ENCODE measurements at places on chromosomes 6 and 20.

DNA sequence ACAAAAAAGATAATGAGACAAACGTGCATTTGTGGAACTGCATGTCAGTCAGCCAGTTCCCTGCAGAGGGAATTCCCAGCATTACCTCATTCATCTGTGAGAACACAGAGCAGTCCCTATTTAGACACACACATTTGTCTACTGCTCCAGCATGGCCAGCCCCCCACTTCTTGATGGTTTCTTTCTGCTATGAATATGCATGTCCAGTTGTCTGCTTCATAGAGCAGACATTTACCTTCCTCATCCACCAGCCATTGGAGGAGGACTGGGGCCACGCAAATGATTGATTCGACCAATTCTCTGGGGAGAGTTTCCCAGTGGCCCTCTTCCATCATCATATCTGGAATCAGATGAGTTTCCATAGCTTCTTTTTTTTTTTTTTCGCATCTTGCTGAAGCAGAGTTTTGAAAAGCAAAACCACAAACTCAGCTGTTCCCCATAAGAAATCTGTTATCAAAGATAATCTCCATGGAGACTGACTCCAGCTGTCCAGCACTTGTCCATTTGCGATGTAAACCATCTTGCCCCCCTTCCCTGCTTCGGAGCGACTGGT lies 11.8 kb downstream of the ENPP1 start:
- no peak for DNase-seq

- DNase-seq, result no peak
These were observed 317.5 kb downstream of the CD83 start for GRCh38 chr6:14434916-14435690.

GRCh38 chr20:32139947-32140346 lies 30.4 kb downstream of the TM9SF4 start:
- DNase-seq, result no peak

DNA sequence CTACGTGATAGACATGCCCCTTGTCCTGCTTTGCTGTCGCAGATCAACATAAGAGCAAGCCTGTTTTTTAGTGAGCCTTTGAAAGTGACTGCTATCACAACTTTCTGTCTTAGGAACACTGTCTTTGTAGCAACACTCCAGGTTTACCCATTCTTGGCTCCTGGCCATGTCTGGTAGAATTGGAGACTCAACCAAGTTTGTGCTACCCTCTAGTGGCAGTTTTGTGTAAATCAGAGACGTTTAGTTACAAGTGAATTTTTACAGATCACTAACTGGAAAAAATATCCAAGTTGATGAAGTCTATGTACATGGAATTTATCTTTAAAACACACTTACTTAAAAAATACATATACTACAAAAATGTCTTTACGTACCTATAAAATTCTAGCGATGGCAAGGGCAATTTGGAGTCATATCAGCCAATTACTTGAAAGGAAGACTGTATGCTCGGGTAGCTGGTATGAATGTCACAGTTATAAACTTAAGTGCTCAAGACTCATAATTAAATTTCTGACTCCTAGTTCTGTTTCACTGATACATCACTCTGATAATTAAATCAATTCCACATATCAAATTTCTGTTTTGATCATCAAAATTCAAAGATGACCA lies 101.4 kb downstream of the ADGB start:
- DNase-seq, result peak; percentile 73

DNA sequence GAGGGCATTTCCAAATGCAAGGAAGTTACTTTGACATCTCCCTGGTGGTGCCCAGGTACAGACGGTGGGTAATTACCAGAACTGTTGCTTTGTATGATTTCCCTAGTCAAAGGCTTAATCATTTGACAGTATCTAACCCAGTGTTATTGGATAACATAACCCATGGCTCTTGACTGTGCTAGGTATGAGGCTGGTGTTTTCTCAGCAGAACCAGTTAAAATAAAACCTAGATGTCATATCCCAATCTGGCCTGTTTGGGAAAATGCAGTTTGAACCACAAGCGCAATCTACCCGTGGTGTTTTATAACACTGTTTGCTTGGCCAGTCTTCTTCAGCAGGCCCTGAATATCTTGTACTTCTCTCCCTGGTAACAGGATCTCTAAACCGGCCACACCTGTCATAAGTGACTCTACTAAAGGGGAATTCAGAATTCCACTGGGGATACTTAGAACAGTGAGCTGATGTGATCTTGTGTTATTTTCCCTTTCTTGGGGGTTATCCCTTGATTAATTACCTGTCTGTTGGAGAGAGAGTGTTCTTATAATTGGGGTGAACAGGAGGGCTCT lies 32.8 kb downstream of the PPP1R14C start:
- DNase-seq, result no peak

GRCh38 chr6:28205879-28206278 lies 19.2 kb upstream of the ZSCAN9 start:
- no peak for DNase-seq

DNA sequence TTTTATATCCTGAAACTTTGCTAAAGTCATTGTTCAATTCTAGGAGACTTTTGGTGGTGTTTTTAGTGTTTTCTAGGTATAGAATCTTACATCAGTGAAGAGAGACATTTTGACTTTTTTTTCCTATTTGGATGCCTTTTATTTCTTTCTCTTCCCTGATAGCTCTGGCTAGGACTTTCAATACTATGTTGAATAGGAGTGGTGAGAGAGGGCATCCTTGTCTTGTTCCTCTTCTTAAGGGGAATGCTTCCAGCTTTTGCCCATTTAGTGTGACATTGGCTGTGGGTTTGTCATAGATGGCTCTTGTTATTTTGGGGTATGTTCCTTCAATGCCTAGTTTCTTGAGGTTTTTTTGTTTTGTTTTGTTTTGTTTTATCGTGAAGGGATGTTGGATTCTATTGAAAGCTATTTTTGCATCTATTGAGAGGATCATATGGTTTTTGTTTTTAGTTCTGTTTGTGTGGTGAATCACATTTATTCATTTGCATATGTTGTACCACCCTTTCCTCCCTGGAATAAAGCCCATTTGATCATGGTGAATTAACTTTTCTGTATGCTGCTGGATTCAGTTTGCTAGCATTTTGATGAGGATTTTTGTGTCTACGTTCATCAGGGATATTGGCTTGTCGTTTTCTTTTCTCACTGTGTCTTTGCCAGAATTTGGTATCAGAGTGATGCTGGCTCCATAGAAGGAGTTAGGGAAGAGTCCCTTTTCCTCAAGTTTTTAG lies 540.1 kb upstream of the FLRT3 start:
- DNase-seq, result no peak

DNA sequence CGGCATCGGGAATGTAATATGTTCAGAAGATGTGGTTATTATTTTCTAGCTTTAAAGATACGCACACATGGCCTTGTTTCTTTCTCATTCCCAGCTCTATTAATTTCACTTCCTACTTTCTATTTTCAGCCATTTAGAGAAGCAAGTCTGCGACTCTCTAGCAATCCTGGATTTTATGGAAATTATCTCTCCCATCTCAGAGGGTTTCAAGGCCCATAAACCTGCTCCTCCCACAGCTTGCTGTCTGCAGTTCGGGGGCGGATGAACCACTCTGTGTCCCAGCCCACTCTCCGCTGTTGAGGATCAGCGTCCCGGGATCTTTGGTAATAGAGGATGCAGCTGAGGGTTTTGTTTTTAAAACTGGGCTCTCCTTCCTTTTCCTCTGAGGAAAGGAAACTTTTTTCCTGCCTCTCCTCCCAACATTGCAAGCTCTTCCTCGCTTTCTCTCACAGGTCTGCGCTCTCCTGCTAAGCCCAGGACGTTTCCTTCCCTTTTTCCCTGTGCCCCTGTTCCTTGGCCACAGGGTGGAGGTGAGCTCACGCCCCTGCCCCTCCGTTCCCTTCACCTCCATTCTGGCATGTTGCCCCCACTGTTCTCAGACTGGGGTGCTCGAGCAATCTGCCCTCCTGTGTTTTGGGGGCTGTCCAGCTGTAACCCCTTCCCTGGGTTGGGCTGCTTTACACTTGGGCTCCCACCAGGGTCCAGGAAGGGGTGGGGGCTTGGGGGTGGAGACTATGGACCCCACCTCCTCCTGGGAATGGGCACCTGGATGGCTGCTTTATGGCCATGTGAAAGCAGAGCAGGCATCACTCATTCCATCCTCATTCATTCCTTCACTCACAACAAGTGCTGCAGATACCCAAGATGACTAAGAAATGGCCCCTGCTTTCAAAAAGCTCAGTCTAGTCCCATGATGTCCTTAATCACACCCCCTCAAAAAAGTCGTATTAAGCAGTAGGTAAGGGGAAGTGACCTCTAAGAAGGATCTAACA lies 54.9 kb downstream of the ZBTB9 start:
- no peak for DNase-seq

- no peak for DNase-seq
These were observed 62.6 kb downstream of the GINS1 start for GRCh38 chr20:25470045-25470444.

DNA sequence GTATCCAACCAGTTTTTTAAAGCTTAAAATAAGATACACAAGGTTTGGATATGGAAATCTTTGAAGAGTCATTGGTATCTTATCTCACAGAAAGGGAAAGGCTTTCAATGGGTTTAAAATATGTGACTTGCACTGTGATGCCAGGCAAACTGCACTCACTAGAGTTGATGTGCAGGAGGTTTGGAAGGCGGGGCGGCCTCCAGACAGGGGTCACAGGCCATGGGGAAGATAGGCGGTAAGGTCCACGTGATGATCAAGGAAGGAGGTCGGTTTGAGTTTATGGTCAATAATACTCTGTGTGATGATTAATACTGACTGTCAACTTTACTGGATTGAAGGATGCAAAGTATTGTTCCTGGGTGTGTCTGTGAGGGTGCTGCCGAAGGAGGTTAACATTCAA lies 9.5 kb upstream of the RAMACL start:
- no peak for DNase-seq

DNA sequence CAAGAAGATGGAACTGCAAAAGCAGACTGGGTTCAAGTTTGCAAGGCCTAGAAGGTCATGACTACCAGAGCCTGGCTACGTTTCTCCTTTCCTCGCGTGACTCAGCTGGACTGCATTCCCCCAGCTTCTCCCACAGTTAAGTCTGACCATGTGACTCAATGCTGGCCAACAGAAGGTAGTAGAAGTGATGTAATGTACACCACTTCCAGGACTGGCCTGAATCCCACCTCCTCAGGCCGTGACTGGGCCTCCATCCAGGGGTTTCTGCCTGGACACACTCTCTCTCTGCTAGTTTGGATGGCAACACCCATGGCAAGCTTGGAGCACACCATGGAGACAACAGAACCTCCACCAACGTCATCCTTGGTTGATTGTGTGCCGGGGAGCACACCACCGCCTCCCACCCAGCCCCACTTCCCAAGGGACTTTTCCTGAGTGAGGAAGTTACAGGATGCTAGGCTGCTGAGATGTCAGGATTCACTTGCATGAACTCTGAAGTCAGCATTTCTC lies 112.0 kb upstream of the CDYL start:
- DNase-seq, result peak; percentile 41

GRCh38 chr20:45497971-45498494 lies 17.4 kb downstream of the SPINT3 start:
- DNase-seq, result no peak

DNA sequence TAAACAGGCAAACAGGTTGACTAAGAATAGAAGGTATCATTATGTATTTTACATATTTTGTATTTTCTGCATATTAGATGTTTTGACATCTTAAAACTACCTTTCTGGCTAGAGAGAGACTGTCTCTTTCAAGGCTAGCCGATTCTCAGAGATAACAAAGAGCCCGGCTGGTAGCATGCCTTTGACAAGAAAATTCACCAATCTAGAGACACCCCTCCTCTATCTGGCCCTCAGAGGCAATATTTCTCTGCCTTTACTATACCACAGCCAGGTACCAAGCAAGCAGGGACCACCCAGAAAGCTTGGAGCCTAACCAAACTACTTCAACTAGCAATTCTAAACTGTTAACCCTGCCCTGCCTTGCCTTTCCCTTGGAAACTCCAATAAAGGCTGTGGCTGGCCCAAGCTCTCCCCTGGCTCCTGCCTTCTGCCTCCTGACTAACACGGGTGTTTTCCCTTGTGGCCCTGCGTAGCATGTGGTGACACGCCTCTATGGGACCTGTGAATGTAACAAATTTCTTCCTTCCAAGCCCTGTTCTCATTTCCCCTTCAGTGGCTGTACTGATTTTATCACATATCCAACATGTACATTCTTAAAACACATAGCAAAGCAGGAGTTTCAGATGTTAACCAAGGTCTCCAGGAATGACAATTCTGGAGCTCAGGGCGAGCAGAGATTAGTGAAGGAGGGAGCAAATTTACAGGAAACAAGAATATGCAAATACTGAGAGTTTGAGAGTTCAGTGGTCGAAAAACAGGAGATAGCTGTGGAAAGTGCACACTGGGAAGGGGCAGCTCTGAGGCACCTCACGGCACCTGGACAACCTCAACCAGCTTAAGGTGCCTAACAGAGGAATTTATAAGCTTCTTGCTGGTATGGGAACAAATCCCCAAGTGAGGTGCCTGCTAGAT lies 120.8 kb downstream of the BACH2 start:
- no peak for DNase-seq

- DNase-seq, result no peak
These were observed 762 bp downstream of the LSM2 start for GRCh38 chr6:31805939-31806469.

DNA sequence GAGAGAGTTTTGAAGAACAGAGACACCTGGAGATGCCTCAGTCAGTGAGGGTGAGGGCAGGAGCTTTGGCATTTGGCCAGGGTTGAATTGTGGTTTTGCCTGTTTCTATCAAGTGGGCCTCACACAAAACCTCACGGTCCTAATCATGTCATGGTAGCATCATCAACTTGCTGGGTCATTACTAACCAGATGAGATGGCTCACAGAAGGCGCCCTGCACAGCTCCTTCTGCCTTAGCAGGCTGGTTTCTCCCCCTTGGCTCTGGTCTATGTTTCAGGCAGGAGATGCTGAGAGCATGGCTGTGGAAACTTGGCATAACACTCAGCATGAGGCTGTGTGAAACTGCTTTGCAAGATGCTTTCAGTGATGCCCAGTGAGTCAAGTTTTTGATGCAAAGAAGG lies 99.3 kb downstream of the LRRC1 start:
- DNase-seq, result no peak

GRCh38 chr6:14075095-14075503 lies 42.5 kb upstream of the CD83 start:
- no peak for DNase-seq
